Pancreas (tissue), 10 donors: ENCODE measurements at places on chromosomes 11 and 22.

- DNase-seq = no peak
Measured at GRCh38 chr22:28896611-28897010, 13.2 kb downstream of the ZNRF3 start.

DNA sequence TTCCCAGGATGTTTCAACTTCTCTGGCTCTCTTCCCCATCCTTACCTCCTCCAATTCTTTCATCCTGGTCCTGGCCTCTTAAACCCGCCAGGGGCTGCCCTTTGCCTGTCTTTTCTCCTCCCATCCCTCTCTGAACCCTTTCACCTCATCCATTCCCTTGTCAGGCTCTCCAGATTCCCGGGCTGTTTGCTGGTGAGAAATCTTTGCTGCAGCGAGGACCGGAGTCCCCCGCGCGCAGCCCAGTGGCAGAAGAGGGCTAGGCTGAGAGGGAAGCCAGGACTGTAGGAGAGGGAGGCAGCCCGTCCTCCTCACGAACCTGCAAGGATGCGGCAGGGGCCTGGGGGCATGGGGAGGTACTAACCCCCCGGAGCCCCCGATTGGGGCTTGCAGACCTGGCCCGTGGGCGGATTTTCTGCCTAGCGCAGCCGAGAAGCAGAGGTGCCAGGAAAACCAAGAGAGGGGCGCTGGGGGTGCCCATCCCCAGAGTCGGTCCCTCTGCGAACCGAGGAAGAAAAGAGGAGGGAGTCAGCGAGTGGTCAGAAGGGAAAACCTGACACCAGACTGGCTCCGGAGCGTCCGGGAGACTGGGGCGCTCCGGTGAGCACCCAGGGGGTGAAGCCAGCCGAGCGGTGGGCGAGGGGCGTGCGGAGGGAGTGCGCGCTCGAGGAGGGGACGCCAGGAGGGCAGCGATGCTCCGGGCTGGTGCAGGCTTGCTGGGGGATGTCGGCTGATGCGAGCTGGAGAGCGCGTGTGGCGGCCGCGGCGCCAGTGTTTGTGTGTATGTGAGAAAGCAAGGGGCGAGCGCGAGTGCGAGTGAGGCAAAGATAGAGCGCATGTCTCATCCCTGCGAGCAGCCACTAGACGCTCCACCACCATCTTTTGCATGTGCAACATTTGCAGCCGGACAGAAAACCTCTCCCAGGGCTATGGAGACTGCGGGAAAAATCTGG is at the start of gene GRIA4:
TSS of gene GRIA4 (plus strand) at position 242 of the 950 bp plus-strand sequence. CDS start 925 bp downstream, outside the sequence.
- DNase-seq = peak; percentile 26

GRCh38 chr22:47011131-47011858 is 248.8 kb downstream of the TBC1D22A start:
- no peak for DNase-seq

DNA sequence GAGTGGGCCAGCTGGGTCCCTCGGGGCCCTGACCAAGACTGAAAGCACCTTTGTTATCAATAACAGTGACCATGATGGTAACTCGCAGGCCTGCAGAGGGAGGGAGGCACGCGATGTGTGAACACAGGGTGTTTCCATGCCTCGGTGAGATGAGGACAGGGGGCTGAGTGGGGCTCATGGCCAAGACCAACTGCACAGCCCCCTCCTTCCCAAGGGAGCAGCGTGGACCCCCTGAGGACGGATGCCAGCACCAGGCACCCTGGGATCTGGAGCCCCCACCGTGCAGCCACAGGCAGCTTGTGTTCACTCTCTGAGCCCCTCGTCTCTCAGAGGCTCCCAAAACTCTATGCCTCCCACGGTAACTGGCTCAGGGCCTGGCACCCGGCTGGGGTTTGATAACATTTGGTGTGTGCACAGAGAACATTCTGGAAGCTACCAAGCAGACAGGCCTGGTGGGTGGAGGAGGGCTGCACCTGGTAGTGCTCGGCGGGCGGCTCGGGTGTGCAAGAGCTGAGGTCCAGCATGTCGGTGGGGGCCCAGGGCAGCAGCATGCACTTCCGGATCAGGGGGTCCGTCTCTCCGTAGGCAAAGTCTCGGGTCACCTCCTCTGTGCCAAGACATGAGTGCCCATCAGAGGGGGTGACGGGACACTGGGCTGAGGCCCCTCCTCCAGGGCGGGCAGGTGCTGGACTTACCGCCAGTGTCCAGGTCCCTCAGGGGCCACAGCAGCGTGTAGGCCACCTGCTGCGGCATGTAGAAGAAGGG is 7.6 kb downstream of the TTLL12 start:
- no peak for DNase-seq

DNA sequence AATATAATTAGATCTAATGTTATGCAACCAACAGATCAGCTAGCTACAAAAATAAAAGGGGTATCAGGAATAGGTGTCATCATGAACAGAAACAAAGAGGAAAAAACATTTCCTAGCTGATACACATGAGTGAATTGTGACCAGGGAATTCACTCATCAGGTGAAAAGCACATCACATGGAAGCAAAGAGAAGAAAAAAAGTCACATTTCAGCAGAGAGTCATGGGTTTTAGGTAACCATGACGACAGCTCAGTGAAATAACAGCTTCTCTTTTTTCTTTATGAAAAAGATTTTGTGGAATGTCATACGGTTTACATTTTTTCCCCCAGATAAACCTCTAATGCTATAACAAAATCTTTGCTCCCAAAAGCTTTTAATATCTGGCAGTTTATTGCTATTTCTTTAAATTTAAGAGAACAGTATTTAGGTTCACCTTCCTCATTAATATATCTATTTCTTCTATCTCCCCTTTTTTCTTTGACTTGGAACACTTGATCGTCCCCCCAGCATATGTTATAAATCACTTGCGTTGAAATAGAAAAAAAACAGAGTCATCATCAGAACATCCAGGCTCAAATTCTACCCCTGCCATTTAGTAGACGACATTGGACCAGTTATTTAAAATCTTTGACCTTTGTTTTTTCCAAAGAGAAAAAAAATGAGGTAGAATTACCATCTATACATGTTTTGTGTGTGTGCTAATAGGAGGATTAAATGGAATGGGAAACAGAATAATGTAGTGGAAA is 5.3 kb downstream of the TYR start:
- no peak for DNase-seq

GRCh38 chr11:14455648-14456430 is 43.8 kb downstream of the COPB1 start:
- DNase-seq = no peak

DNA sequence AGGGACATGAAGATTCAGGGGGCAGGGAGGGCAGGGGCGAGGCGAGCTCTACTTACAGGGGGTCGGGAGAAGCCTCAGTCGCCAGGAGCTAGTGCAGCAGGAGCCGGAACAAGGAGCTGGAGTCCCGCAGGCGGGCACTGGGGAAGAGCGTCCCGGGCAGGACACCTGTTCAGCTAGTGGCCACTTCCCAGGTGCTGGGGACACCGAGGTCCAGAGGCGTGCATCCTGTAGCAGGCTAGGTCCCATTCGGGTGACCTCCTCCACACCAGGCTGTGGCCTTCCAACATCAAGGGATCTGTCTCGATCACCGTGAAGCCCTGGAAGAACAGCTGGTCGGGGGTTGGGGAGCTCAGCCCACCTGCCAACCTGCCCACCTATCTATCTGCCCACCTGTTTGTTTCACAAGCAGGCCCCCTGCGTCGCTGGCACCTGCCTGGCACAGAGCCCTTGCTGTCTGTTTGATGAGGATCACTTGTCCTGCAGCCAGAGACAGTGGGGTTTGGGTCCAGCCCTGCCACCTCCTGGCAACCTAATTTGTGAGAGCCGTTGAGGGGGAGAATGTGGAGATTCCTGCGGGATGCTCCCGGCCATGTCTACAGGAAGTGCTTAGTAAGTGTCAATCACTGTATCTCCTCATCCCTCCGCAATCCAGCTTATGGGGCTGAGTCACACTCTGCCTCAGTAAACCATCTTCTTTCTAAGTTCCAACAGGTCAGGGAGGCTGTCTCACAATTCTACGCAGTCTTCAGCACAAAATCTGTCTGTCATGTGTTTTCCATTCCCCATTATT is 940.9 kb downstream of the BRD1 start:
- DNase-seq = no peak

DNA sequence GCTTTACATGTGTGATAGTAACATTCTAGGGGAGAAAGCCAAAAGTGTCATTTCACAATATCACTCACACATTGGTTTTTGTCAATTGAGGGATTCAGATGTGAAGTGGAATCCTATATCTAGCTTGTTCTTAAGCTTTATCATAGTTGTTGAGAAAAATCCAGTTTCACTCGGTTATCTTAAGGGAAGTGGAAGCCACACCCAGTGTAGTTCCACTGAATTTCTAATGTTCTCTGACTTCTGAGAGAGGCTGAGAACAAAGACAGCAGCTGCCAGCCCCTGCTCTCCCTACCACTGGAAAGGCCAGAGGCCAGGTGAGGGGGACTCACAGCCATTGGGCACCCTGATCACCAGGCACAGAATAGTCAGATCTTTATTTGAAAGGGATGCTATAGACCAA is 53.7 kb downstream of the THAP12 start:
- DNase-seq = no peak

- DNase-seq = no peak
Measured at GRCh38 chr11:31433851-31434250, 64.2 kb downstream of the DNAJC24 start.

DNA sequence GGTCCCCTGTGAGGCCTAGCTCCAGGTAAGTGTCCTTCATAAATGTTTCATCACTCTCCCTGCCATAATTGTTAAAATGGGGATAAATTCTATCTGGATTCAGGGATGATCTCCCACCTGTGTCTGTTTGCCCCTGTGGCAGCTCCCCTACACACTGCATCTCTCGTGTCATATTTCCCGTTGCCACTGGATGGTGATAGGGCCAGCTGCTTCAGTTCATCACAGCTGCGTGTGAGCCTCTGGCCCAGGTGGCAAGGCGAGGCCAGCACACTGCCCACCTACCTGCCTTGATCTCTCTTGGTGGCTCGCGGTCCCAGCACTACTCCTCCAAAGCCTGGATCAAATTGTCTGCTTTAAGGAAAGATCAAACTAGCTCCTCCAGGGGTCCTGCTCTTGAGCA is 187.4 kb downstream of the GRIK4 start:
- DNase-seq = no peak

- DNase-seq = no peak
Measured at GRCh38 chr11:113398669-113399430, 11.3 kb downstream of the ANKK1 start.

GRCh38 chr11:73420136-73420535 is 43.9 kb downstream of the RELT start:
- DNase-seq = no peak

- no peak for DNase-seq
Measured at GRCh38 chr22:41286639-41287091, 678 bp upstream of the RANGAP1 start.

DNA sequence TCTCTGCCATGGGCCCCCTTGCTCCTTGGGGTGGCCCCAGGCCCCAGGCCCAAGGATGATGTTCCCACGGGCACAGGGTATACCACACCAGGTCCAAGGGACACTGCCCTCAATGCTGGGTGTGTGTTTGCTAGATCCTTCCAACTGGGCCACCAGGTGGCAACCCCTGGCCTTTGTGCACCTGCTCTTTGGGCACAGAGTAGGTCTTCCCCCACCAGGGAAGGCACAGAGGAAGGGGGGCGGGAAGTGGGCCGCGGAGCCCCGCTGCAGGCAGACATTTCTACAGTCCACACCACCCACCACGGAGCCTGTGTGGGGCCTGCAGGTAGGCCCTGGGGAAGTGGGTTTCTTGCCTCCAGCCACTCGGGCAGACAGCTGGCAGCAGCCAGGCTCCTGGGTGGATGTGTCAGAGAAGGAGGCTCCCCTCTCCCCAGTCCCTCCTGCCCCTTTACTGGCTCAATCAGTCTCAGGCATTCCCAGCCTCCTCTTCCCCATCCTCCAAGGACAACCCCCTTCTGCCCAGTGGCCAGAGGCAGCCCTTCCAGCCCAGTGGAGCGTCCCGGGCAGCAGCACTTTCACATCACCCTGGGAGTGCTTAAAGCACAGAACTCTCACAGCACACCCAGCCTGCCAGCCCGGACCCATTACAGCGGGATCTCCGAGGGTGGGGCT is 21.6 kb downstream of the MAFF start:
- no peak for DNase-seq

DNA sequence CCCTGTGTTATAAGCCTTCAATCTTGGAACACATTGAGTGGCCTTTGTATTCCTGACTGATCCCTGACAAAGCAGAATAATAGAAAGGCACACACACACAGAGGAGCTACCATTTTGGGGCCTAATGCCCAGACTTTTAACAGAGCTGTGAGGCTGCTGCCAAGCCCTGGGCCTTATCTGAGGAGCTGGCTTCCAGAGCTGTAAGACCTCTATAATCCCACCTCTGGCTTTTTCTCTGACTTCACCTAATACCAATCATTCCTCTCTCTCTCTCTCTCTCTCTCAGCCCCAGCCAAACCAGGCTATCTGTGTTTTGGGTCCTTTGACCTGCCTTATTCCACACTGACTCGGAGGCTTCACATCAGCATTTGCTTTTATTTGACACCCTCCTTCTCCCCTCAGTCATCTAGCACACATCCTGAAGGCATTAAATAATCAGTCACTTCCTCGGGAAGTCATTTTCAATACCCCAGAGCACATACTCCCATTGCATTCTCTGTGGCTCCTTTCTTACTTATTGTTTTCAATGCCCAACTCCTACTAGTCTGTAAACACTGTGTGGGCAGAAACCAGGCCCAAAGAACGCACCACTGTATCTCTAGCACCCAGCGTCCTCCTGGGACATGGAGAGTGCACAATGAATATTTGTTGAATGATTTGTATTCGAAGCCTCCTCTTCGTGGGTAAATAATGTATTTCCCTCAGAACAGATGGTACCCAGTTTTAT is 21.2 kb upstream of the TRIM44 start:
- no peak for DNase-seq

DNA sequence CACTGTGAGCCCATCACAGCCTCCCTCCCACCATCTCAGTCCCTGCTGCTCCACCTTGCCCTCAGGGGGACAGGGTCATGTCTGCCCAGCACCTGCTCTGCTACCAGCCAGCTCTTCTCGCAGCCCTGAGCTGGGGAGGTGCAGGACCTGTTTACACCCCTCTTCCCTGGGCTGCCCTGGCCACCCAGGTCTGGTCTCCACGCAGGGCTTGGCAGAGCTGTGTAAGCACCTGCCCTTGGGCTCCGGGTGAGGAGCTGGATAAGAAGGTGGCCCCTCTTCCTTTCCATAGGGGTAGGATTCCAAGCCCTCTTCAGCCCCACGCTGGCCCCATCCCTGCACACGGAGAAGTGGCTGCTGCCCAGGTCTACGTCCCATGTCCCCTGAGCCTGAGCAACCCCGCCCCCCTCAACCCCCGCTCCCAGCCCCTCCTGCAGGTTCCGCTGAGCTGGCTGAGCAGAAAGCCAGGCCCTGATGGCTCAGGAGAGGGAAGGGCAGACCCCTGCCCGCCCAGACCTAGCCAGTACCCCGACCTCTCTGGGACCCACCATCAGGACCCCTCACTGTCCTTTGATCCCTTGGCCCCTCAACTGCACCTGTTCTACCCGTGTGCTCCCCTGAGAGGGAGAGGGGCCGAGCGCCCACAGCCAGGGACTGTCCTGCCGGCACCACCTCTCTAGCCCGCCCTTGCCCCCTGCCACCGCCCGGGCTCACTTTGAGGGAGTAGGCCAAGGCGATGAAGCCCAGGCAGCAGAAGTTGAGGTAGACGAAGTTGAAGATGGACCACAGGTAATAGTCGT is 3.2 kb downstream of the IFITM10 start:
- DNase-seq = no peak

- DNase-seq = no peak
Measured at GRCh38 chr11:16097543-16097942, 258.8 kb downstream of the SOX6 start.

- no peak for DNase-seq
Measured at GRCh38 chr11:72635309-72635915, 38.8 kb downstream of the PDE2A start.

- peak; percentile 57 for DNase-seq
Measured at GRCh38 chr11:75445315-75445953, 12.4 kb upstream of the KLHL35 start.

GRCh38 chr22:39151329-39151975 is 1.0 kb downstream of the CBX7 start:
- DNase-seq = peak; percentile 53
